Activated T-cell treated with anti-CD3 and anti-CD28 coated beads for 24 hours (primary cell): ENCODE measurements at places on chromosomes 3 and 15.

- DNase-seq, result no peak
Observed at GRCh38 chr15:81534124-81534523, 160.1 kb upstream of the TMC3 start.

DNA sequence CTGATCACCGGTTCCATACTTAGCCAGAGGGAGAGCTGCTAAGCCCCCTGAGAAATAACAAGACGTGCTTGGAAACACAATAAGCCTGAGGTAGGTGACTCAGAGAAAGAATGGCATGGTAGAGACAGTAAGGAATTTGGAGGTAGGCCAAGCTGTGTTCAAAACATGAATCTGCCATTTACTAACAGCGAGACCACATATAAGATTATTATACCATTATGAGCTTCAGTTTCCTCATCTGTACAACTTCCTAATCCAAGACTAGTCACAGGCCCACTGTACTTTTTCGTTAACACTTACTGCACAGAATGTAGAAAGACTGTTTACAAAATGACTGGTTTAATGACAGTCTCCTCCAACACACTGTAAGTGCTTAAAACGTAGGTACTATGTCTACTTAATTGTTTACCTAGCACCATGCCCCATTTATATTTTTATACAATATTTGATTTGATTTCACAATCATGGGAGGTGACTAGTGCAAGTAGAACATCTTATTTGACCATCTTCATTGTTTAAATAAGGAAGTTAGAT, 25.7 kb downstream of the ATOSA start:
- DNase-seq, result no peak

GRCh38 chr3:187997490-187997889, 156.5 kb upstream of the LPP start:
- no peak for DNase-seq

GRCh38 chr3:119589102-119589773, 8.4 kb upstream of the PLA1A start:
- no peak for DNase-seq

- DNase-seq, result no peak
Observed at GRCh38 chr15:61199681-61200080, 29.4 kb downstream of the RORA start.

DNA sequence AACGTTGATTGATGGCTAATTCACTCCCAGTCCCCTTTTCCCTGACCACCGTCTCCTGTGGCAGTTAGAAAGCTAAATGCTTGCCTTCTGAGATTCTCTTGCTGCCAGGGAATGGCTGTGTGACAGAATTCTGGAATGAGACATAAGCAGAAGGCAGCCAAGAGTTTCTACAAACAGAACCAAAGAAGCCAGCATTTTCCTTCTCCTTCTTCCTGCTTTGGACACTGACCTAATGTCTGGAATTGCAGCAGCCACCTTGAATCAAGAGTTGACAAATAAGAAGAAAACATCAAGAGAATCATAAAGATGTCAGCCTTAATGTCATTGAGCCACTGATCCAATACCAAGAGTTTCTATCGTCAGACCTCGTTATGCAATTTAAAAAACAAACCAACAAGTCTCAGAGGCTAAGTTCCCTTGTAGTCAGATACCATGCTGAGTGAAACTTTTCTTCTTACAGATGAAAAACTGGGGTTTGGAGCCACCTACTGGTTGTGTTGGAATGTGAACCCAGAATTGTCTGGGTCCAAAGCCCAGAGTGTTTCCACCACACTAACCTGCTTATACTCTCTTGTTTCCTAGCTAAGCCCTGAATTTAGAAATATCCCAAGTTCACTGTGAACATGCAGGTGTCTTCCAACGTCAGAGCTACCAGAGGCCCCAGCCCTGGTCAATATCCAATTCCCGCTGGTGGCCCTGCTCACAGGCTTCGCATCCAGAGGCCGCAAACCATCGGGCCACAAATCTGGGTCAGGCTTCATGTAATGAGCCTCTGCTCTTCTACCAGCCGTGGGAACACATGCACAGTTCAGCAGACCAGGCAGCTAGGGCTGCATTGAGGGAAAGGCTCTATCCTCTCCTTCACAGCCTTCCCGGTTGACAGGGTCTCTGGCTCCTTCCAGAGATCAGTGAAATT, 42.5 kb downstream of the MCF2L2 start:
- peak; percentile 49 for DNase-seq

DNA sequence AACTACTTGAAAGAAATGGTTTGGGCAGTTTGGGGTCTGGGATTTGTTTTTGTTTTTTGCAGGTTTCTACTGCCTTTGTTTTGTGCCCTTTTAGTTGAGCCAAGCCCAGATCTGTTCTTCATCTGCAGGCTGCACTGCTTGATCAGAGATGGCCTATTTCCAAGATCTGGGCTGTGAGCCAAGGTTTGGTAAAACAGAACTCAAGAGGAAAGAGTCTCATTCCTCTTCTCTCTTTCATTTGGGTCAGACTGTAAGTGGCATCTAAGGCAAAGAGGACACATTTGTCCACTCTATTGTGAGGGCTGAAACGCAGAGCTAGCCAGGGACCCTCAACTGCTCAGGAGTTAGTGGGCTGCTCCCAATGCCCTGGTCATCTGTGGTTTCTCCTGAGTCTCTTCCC, 104.4 kb upstream of the UBE3A start:
- no peak for DNase-seq

DNA sequence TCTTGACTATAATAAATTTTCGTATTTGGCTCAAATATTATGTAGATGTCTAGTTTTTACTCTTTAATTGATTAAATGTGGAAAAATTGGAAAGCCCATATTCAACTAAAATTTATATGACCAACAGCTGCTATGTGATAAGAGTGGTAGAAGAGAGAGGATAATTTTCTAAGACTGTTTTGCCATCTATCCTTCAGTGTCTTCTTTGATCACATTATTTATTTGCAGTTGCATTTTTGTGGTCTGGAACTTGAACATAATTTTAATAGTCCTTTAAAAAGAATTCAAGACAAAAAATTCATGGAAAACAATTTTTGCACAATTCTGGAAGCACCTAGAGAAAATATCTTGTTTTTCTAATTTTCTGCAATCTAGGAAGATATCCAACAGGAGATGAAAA, 213.3 kb upstream of the THBS1 start:
- no peak for DNase-seq

- no peak for DNase-seq
Observed at GRCh38 chr3:13296662-13297061, 123.5 kb downstream of the NUP210 start.

DNA sequence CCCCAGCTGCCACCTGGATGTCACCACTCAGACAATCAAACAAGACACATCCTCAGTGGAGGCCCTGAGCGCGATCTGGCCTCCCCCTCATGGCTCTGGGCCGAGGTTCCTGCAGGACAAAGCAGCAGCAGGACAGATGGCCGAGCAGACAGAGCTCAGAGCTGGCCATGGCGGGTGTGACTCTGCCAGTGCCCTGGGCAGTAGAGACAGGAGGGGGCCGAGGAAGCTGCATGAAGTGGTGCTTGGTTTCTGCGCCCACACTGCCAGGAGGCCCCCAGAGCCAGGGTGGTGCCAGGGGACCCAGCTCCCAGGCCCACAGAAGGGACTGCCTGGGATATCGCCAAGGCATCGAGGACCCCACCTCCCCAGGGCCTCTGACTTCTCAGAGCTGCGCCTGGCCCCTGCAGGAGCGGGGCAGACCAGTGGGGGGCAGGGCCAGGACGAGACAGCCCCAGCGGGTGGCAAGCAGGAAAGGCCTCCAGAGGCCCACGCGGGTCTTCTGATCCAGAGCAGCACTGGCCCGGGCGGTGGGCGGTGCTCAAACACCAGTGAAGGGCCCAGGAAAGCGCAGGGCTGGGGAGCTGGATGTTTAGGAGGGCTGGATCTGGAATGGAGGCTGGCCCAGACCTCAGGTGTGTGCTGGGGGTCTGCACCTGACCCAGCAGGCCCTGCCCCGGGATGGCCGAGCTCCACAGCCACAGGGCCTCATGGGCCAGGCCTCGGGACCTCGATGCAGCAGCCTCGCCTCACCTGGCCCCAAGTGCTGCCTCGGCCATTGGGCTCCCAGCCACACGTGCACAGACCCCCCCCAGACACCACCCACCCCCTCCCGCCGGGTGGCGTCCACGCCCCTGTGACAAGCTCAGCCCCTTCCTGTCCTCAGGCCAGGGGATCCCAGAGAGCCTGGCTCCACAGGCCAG, 76.0 kb downstream of the GOLGA8G start:
- no peak for DNase-seq

GRCh38 chr3:183816681-183817510, 8.5 kb downstream of the MAP6D1 start:
- DNase-seq, result no peak

GRCh38 chr3:123239756-123240155, 38.0 kb downstream of the SEC22A start:
- no peak for DNase-seq

DNA sequence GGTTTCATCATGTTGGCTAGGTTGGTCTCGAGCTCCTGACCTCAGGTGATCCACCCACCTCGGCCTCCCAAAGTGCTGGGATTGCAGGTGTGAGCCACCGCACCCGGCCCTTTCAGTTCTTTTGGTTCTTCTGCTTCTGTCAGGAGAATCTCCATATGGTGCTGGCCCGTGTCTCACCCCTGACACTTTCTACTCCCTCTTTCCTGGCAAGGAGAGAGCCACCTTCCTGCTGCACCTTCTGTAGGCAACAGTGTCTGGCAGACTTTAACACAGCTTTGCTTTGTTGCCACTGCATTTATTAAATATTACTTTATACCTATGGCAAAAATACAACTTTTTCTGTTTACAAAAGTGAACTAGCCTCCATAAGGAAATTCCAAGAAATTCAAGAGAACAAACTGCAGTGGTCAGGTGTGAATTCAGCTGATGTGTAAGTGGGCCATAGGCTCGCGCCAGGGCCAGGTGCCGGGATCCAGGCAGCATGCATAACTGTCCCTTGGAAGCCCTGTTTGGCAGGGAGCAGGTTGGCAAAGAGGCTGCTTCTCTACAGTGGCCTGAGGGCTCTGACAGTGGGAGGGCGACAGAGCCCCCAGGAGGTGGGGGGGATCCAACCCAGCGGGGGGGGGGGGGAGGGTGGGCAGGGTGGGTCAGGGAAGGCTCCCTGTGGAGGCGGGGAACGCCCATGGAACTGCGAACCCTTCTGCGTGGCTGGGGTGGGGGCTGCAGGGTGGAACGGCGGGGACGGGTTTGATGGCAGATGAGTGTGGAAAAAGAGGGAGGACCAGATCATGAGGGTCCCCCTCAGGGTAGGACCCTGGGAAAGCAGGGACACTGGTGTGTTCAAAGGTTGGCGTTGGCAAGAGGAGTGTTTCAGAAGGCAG, 21.1 kb downstream of the CTSH start:
- no peak for DNase-seq

- no peak for DNase-seq
Observed at GRCh38 chr3:36512555-36512954, 132.3 kb downstream of the STAC start.

DNA sequence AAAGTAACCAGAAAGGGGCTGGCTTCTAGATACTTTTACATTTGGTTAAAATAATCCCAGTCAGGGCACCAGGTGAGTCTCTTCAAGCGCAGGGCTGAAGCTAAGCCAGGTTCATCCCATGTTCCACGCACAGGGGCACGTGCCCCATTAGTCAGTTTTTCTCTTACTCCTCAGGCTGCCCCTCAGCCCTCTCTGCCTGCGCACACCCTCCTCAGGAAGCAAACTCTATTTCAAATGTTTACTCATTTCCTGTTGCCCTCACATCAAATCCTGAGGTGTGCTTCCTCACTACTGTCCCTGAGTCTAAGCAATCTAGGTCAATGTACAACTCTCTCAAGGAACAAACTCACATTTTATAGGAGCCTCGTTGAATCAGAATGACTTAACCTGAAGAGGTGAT, 48.5 kb downstream of the THBS1 start:
- DNase-seq, result peak; percentile 51

- no peak for DNase-seq
Observed at GRCh38 chr3:140288595-140288994, 353.6 kb downstream of the CLSTN2 start.

GRCh38 chr3:72439321-72440183, 408.7 kb downstream of the SHQ1 start:
- no peak for DNase-seq

GRCh38 chr3:150761831-150762661, 923 bp downstream of the SIAH2 start:
- DNase-seq, result no peak

DNA sequence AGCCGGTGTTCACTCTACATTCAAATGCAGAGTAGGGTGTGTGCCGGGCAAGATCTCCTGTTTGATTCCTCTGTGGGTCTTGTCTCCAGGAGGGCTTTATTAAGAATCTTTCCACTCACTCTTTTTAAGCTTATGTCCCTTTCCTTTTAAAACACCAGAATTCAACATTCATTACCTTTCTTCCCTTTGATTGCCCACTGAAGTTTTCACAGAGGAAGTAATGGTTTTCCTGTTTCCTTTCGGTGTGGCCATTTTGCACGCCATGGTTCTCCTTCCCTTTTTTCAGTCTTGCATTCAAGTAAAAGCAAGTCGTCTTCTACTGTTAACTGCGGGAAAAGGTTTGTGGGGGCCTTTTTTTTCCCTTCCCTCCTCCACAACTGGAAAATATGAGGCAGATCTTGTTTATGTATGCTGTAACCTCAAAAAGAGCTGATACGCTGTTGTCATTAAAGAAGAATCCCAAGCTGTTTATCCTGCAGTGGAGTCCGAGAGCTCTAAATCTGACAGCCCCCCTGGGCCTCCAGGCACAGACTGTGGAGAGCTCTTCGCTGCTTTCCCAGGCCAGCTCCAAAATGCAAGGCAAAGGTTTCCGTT, 40.5 kb downstream of the FILIP1L start:
- no peak for DNase-seq

- DNase-seq, result no peak
Observed at GRCh38 chr3:69791919-69792399, 52.7 kb downstream of the MITF start.
